ENCODE measurements at places on chromosomes 3 and 15. TPM values are rescaled to one million over a fixed set of nuclear protein-coding genes. Genes with fewer than 3 reads are reported as not detected.

DNA sequence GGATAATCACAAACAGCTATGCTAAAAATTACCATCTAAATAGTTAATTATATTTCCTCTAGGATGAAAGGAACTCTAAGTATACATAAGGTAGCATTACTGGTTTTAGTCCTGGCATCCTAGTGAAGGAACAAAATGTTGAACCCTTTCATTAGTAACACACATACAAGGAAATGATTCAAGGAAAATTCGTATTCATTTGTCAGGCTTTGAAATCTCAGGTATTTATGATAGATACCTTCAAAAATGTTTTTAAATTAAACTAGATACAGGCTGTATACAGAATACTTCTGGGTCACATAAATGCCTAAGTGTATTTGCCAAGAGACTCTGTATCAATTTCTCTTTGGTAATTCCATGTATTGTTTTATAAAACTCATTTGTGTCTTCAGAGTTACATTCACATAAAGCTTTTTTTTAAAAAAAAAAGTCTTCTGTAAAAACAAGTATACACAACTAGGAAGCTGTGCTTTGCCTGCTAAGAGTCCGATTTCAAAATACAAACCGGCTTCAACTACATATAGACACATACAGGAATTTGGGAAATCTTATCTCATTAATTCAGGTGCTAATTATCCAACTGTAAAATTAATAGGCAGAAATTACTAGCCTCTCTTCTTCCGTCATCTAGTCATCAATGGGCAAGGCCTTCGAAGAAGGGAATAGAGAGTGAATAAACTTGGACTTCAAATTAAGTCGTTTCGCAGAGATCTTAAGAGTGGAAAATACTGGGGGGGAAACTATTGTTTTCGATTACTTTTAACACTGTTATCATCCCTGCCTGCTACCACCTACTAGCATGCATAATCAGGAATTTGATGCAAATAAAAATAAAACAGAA is 1.3 kb downstream of the SECISBP2L start:
- peak; percentile 11 for DNase-seq

TMEM207 gene
- total RNA-seq = 1.2 TPM

- DNase-seq = peak; percentile 78
These were observed 31.5 kb downstream of the KCNAB1 start for GRCh38 chr3:156151824-156152428.

EHHADH gene
- 7.7 TPM for total RNA-seq

DNA sequence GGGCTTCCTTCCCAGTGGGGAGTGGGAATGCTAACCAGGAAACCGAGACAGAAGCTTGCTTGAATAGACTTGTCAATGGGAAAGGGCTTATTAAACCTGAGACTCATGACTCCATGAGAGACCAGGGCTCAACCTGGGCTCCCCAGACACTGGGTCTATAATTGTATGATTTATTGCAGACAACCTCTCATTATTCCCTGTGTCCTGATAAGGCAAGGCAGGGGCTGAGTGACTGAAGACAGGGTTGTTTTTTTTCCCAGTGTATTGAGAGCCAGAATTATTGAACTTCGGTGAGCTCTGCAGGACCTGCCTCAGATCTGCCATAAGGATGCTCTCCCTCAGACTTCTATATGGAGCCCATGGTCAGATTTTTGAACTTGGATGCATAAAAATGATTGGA is 79.5 kb upstream of the KLHL25 start:
- DNase-seq = no peak

GRCh38 chr15:92915766-92916435 is 15.8 kb downstream of the CHD2 start:
- DNase-seq = no peak

- DNase-seq = peak; percentile 18
These were observed 47.0 kb downstream of the CALML4 start for GRCh38 chr15:68158046-68158628.

C2CD4B gene
- not detected for total RNA-seq

DNA sequence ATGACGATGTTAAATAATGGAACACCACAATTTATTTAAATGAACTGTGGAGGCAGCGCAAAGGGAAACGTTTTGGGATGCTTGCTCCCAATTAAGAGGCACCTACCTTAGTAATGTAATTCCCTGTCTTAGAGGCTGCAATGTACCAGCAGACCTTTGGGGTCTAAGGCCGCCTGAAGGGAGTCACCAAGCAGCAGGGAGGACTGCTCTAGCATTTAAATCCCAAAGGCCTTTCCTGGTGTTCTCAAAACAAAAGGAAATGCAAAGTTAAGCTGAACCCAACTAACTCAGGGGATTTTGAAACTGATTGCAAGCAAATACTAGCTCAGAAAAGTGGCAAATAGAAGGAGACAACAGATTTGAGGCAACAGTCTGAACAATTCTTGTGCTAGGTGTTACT is 510.8 kb downstream of the GABRG3 start:
- DNase-seq = no peak

DNA sequence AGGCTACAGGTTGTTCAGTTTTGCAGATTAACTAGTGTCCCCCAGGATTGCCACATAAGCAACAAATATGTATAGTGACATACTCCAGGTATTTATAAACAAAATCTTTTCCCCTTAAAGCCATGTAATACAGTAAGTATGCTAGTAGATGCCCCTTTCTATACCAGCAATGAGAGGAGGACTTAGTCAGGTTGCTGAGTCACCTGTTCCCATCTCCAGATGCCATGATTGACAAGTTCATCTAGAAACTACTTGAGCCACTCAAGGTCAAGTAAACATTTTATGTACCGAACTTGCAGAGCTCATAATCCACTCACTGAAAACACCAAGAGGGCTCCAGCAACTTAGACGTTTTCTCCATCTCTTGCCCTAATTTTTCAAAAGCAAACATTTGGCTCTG is 18.2 kb downstream of the SLC9A9 start:
- no peak for DNase-seq

BUB1B gene
- 1.7 TPM for total RNA-seq

ISL2 gene
- not detected for total RNA-seq

DNA sequence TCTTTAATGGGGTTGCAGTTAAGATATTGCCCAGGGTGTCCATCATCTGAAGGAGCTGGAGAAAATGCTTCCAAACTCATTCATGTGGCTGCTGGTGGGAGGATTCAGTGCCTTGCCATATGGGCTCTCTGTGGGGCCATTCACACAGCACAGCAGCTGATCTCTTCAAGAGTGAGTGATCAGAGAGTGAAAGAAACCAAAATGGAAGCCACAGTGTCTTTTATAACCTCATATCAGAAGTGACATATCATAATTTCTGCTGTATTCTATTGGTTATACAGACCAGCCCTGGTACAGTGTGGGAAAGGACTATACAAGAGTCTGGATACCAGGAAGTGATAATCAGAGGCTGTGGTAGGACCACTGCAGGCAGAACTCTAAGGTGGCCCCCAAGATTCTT is 33.6 kb downstream of the HHLA2 start:
- no peak for DNase-seq

TIMP4 gene
- total RNA-seq = 6.7 TPM

GRCh38 chr15:47364230-47365141 is 352.8 kb upstream of the SEMA6D start:
- peak; percentile 94 for DNase-seq

GRCh38 chr15:38024293-38025091 is 90.1 kb downstream of the TMCO5A start:
- DNase-seq = no peak

DNA sequence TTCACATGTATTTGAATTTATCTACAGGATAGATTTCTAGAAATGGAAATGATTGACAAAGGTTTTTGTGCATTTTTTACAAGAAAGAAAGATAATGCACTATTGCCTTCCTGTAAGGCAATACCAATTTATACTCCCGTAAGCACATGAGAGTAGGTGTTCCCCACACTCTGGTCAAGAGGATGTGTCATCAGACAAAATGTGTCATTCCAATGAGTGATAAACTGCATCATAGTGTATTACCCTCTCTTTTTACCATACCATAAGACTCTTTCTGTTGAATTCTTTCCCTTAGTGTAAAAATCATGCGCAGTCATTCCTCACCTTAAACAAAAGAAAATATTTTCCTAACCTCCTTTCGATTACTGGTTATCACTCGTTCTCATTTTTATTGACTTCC is 251.0 kb downstream of the ROBO1 start:
- no peak for DNase-seq

Measured in umbilical cord (tissue), 2 donors.